ENCODE measurements at places on chromosomes 7 and 10.

- DNase-seq = no peak
Measured at GRCh38 chr7:100545360-100546128, 6.5 kb downstream of the AGFG2 start.

GRCh38 chr10:24428410-24428782 is 219.5 kb downstream of the KIAA1217 start:
- no peak for DNase-seq

- DNase-seq = no peak
Measured at GRCh38 chr7:155277385-155277994, 20.2 kb upstream of the INSIG1 start.

GRCh38 chr7:41063116-41063515 is 639.8 kb downstream of the INHBA start:
- no peak for DNase-seq

DNA sequence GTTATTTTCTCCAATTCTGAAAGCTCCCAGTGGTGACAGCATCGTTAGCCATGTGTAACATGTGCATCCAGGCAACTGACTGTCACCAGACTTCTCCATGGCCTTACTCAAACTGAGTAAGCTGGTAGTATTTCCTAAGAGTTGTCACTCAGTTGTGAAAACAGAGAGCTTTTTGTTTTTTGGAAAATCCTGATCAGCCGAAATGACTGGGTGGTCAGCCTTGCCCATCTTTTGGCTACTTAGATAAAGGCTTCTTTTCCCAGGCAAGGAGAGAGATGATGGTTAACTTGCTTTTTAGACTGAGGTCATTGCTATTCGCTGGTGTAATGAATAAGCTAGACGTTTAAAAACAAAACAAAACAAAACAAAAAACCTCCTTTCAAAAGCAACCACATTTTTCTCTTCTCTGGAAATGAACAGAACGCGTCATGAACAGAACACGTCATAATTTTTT is 159.5 kb upstream of the KLF14 start:
- DNase-seq = no peak

DNA sequence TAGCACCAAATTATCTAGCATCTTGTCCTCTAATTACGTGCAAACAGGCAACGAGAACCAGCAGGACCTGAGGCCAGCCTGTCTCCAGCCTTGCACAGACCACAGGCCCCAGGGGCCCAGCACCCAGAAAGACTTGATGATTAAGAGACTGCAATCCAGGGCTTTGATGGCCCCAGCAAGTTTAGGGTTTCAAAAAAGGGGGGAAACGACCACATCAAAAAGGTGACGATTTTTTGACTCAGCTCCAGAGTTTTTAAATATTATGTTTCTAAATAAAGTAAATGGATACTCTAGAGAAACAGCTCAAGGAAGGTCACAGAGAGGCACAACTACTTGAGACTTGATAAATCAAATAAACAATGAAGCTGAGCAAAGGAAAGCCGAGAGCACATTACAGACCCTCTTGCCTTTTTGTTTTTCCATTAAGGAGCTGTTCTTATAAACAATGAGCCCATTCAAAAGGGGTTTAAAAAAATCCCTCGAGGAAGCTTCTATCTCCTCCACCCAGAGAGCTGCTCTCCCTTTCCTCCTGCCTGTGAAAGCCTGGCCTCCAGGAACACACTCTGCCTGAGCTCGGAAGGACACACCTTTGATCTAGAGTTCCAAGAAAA is 44.1 kb downstream of the GLI3 start:
- DNase-seq = no peak

- no peak for DNase-seq
Measured at GRCh38 chr7:73316521-73316920, 7.9 kb upstream of the NSUN5 start.

- DNase-seq = no peak
Measured at GRCh38 chr7:1455241-1455939, 3.9 kb downstream of the MICALL2 start.

GRCh38 chr10:121091961-121092719 is 241.0 kb downstream of the WDR11 start:
- no peak for DNase-seq

- DNase-seq = no peak
Measured at GRCh38 chr10:122206471-122207065, 64.5 kb upstream of the BTBD16 start.

DNA sequence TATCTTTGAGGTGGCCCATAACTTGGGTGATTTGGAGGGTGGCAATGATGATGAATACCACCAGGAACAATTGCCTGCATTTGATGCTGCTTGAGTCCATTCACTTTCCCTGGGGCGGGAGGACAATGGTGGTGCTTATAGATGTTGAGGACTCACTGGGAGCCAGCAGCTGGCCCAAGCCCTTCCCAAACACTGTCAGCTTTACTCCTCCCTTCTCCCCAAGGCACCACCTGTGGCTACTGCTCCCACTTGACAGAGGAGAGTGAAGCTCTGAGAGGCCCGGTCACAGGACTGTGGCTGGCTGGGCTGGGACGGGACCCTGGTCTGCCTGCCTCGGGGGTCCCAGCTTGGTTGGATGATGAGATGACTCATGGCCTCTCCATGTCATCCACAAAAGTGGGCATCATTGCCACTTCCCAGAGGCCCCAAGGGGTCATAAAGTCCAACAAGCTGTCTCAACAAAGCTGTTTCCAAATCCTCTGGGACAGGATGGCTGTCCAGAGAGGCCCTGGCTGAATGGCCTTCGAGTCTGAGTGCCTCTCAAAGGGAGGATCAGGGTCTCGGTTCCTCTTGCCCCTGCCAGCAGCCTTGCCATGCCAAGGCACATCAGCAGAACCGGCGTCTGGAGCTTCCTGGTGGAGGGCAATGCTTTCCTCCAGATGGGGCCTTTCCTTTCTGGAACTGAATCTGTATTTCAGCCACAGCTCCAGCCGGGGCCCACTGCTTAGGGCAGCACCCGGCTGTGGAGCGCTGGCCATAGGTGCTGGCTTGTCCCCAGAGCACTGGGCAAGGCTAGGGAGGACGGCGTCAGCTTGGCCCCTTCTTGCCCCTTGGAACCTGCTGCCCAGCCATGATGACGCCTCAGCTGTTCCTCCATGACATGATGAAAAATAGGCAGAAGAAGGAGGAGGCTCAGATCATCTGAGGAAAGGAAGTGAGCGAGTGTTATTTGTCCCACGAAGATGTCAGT is 47.0 kb upstream of the PLEKHA1 start:
- DNase-seq = no peak

DNA sequence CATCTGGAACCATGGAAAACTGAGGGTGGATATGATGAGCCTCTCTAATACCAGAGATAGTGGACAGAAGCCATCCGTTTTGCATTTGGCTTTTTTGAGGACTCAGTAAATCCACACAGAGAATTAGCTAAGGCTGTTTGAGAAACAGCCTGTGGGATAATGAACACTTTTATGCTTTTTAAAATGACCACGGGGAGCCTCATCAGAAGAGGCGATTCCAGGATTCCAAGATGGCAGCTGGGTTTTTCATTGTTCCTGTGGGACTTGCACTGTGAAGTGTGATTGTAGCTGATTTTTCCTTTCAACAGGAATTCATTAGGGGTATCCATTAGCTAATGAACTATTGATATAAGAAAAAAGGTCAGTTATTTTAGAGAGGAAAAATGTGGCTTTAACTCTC is 353.2 kb downstream of the AUTS2 start:
- no peak for DNase-seq

- no peak for DNase-seq
Measured at GRCh38 chr10:70931168-70931815, 42.9 kb upstream of the PCBD1 start.

DNA sequence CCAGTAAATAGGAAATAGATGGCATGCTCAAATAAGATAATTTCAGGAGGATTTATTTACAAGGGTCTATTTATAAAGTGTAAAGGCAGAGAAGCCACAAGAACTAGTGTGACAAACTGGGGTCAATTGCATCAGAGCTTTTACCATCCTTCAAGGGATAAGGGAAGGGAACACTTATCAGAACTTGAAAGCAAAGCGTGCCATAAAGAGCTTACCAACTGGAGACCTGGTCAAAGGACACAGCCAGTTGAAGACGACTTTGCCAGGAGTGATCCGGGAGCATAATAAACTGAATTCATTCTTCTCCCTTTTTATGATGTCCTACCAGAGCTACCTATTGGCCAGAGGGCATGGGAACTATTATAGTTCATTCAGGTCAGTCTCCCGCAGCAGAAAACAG is 3.2 kb upstream of the PPP1R3A start:
- no peak for DNase-seq

DNA sequence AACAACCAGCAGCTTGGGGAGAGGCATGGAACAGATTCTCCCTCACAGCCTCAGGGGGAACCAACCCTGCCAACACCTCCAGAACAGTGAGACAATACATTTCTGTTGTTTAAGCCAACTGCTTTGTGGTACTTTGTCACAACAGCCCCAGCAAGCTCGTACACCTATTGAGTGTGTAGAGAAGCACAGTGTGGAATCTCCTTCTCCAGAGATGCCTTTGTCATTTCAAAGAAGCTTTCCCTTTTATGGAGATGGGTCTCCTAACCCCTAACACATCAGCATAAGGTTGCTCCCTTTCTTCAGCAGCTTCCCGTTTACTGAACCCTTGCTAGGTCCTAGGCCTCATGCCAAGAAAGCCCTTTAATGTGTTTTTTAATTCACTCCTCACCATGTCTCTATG is 60.7 kb upstream of the AGK start:
- DNase-seq = no peak

- DNase-seq = peak; percentile 20
Measured at GRCh38 chr7:47968847-47969774, 10.3 kb downstream of the HUS1 start.
